Endothelial cell of umbilical vein (primary cell): ENCODE measurements at places on chromosomes 16 and 17. TPM values are rescaled to one million over a fixed set of nuclear protein-coding genes. Genes with fewer than 3 reads are reported as not detected.

Gene UTS2R
- not detected in 2 replicates for polyA plus RNA-seq

Gene LPO
- polyA plus RNA-seq, result not detected in 2 replicates

Gene NXPH3
- 1.7 and 2.1 TPM in 2 replicates for polyA plus RNA-seq

Gene KIF19
- 0.10 and 0.11 TPM in 2 replicates for polyA plus RNA-seq

Gene C16orf78
- polyA plus RNA-seq, result not detected in 2 replicates

Gene FBXO39
- 2.7 and 3.1 TPM in 2 replicates for polyA plus RNA-seq
